ENCODE measurements at places on chromosomes 1 and 21.

GRCh38 chr1:210201681-210202080 is 30.9 kb upstream of the SERTAD4 start:
- DNase-seq, result no peak

DNA sequence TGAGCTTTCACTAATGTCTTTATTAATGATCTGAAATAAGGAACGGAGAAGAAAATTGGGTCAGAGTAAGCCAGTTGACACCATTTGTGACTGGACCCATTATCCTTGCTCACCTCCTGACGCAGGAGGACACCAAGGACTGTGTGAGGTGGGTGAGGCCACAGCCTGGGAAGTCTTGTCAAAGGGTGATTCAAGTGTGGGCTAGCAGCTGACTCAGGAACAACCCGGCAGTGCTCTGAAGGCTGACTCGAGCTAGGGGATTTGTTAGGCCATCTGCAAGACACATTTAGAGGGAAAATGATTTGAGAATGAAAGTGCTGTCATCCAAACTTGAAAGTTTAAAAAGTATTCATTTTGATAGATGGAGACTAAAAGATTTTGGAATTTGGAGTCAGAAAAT is 21.2 kb downstream of the PRRX1 start:
- DNase-seq, result no peak

DNA sequence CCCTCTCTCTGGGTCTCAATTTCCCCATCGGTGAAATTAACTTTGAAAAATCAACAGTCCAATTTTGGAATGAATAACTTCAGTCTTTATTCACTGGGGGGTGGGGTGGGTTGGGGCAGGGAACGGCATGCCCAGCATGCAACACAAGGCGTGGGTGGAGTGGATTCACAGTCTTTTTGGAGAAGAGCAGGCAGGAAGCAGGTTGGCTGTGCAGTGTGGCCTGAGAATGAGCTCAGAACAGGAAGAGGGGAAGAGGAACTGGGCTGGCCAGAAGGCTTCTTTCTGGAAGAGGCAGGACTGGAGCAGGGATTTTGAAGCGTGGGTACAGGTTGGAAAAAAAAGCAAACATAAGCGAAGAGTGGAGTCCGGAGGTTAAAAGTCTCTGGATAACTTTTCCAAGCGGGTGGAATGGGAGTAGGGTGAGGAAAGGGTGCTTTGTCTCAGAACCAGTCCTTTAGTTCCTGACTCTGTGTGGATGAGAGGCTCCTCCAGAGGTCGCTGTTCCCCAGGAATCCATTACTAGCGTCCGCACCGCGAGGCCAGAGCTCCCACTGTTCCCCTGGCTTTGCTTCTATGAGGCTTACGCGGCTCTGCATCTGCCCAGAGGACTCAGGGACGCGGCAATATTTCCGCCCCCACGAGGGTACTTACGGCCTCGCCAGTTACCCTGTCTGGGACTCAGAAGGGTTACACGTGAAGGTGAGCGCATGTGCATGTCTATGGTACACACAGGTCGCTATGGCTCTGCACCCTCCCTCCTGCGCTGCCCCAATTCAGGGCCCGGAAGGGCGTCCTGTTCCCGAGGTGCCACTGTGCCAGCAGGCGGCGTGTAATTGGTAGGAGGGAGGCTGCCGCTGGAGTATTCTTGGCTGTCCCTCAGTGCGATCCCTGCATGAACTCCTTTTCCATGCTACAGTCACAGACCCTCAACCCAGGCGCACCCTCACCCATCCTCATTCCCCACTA is 5.5 kb upstream of the FOXD2 start:
- peak; percentile 86 for DNase-seq

GRCh38 chr1:212646588-212646987 is 38.0 kb downstream of the ATF3 start:
- DNase-seq, result no peak

DNA sequence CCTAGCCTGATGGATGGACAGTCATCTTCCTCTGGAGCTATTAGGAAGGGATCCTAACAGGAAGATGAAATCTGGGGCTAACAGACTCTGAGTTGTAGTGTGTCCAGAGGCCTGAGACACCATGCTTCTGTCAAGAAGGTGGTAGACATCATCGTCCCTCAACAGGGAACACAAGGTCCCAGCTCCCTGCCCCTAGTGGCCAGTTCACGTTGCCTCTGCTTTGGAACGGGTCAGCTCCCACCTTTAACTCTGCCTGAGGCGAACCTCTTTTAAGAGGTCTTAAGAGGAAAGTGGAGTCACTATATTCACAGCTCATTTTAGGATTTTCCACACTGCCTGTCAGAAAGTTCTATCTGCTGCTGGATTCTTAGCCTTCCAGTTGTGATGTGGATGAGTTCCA is 28.3 kb downstream of the LRRC71 start:
- no peak for DNase-seq

DNA sequence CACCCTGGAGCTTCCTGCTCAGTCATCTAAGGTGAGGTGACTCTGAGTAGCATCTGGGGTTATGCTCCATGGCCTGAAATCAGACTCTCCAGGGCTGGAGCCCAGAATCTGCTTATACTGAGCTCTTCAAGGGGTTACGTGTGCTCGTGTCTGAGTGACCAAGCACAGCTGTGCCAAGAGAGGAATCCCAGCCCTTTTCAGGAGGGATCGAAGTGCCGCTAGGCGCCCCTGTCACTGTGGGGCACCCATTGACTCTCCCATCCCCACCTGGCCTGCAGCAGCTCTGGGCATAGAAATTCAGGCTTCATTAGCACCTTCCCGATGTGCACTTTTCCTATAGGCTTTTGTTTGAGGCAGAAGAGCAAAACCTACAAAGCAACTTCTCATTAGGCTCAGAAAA is 13.8 kb downstream of the VASH2 start:
- no peak for DNase-seq

DNA sequence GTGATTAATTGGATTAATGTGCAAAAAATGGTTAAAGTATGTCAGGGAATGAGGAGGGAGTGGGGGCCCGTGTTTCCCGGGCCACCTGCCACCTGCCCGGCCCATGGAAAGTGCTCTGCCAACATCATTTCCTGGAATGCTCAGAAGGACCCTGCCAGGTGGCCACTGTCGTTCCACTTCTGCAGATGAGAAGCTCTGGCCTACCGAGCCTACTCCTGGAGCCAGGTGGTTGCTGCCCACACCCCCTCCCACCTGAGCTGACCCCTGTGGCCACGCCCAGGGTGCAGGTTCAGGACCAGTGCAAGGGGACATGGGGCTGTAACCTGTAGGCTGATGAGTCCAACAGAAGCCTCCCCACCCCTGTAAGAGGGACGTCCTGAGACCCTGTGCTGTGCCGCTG is 99.7 kb downstream of the PRDM16 start:
- DNase-seq, result no peak

DNA sequence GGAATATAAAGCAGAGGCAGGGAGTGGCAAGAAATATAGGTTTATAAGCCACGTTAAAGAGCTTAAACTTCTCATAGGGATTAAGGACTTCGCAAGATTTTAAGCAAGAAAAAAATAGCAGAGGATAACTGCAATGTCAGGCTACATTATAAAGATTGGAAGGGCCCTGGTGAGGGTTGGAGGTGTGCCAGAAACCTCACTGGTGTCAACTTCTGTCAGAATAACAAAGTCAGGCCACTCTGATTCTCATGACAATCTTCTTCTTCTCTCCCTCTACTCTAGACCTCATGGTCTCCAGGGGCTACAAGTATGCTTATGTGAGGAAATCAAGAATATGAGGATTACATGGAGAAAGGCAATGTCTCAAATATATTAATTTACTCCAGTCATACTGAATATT is 32.6 kb upstream of the FMO2 start:
- no peak for DNase-seq

- DNase-seq, result peak; percentile 91
Observed at GRCh38 chr1:228275430-228276173, 67.8 kb downstream of the OBSCN start.

GRCh38 chr1:203271018-203271743 is 34.1 kb upstream of the BTG2 start:
- peak; percentile 65 for DNase-seq

- DNase-seq, result no peak
Observed at GRCh38 chr1:162185314-162186025, 116.0 kb downstream of the NOS1AP start.

GRCh38 chr1:201217146-201217545 is 26.5 kb downstream of the IGFN1 start:
- DNase-seq, result no peak

- no peak for DNase-seq
Observed at GRCh38 chr1:232034556-232034955, 408.0 kb downstream of the DISC1 start.

GRCh38 chr21:35377505-35378090 is 328.5 kb upstream of the RUNX1 start:
- no peak for DNase-seq

GRCh38 chr21:33657124-33657820 is 15.0 kb downstream of the ITSN1 start:
- DNase-seq, result peak; percentile 19

- DNase-seq, result no peak
Observed at GRCh38 chr1:83828456-83828855, 170.5 kb downstream of the TTLL7 start.

DNA sequence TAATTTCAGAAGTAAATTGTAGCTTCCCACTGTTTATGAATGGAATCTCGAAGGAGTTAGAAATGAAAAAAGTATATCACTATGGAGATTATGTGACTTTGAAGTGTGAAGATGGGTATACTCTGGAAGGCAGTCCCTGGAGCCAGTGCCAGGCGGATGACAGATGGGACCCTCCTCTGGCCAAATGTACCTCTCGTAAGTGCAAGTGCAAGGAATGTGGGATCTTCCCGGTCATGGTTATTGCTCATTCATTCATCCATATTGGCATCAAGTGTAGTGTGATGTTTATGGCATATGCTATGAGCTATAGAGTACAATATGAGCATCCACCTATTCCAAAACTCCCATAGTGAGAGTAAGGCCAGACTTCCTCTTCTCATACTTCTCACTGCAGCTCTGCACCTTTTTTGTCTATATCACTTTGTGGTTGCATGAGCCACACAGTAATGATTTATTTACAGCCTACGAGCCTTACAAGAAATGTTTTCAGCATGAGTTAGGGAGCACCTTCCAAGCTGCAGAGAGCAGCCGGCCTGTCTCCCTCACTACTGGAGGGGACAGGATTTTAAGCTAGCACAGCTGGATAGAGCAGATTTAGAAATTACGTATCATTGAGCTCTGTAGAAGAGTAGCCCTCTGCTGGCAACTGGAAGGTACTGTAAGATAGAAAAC is 24.9 kb upstream of the CR1L start:
- DNase-seq, result peak; percentile 33

- DNase-seq, result peak; percentile 85
Observed at GRCh38 chr1:39204441-39205081, at the start of gene MACF1. Gene MACF1 (plus strand): TSS chr1:39204695. CDS start chr1:39205023, 328 bp downstream.
